ENCODE measurements at places on chromosomes 1 and 21. TPM values are rescaled to one million over a fixed set of nuclear protein-coding genes. Genes with fewer than 3 reads are reported as not detected.
A peak's percentile ranks its signal among the peaks of the same experiment; 100 is the strongest.

PTPN7 gene
- total RNA-seq: 398 TPM

MYOC gene
- not detected for total RNA-seq

BCAR3 gene
- 9.4 TPM for total RNA-seq

KRTAP15-1 gene
- total RNA-seq: not detected

DNA sequence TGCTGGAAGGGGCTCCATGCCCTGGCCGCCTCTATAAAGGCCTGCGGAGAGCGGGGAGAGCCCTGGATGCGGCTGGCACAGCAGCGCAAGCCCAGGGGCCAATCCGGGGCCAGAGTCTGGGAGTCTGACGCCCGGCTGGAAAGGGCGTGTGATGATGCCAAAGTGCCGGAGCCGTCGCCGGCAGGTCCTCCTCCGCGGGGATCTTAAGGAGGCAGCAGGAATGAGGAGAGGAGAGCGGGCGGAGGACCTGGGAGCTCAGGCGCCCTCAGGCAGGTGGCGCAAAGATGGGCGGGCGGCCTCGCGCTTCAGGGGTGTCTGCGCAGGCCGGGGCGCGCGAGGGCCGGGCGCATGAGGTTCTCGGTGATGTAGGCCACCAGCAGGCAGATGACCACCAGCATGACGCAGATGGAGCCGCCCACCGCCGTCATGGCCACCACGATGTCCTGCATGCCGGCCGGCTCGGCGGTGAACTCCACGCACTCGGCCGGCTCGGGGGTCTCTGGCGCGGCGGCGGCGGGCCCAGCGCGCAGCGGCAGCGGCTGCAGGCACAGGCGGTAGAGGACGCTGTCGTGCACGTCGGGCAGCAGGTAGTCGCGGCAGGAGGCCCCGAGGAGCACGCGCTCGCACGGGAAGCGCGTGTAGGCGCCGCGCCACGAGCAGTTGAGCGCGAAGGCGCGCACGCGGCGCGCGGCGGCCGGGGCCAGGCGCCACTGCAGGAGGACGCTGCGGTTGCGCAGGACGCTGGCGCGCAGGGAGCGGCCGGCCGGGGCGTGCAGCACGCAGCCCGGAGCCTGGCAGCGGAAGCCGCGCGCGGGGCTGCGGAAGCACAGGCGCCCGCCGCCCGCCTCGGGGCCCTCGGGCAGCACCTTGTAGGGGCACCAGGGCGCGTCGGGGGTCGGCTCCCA, 653 bp downstream of the FNDC10 start:
- peaks cover 2% of the 10 kb centered on the region for H3K4me1 ChIP-seq
- peaks cover 5% of the 10 kb centered on the region for H3K27me3 ChIP-seq
- peak overlapping the region; percentile 78 for H3K4me3 ChIP-seq
- H3K36me3 ChIP-seq: no peaks in the 10 kb centered on the region
- DNase-seq: peak; percentile 37
- no peak overlapping the region for H3K27ac ChIP-seq

- no peaks in the 10 kb centered on the region for H3K36me3 ChIP-seq
- no peak for DNase-seq
- H3K4me1 ChIP-seq: no peaks in the 10 kb centered on the region
- H3K27ac ChIP-seq: no peak overlapping the region
- H3K4me3 ChIP-seq: no peak overlapping the region
These were observed 173.2 kb upstream of the ATP1B1 start for GRCh38 chr1:168933141-168933805.

GRCh38 chr1:7993593-7994479, 32.3 kb downstream of the ERRFI1 start:
- no peak for DNase-seq
- peaks cover 6% of the 10 kb centered on the region for H3K4me1 ChIP-seq
- H3K36me3 ChIP-seq: peaks cover 23% of the 10 kb centered on the region
- H3K27ac ChIP-seq: peak overlapping the region; percentile 1

GRCh38 chr1:203158960-203159665, 16.5 kb downstream of the MYBPH start:
- H3K36me3 ChIP-seq: no peaks in the 10 kb centered on the region
- no peak overlapping the region for H3K27ac ChIP-seq
- H3K4me1 ChIP-seq: no peaks in the 10 kb centered on the region
- DNase-seq: no peak

DNA sequence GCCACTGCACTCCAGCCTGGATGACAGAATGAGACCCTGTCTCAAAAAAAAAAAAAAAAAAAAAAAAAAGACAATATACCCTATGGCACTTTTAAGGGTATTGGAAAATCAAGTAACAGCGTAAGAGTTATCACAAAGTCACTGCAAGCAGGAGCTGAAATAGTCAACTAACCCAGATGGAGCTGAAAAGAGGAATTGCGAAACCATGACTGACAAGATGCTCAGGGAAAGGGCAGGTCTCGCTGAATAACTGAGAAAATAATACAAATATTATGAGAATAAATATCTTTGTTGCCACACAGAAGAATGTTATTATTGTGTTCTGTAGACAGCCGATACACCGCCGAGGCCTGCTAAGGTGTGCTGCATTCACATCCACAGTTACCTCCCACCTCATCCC, 17.8 kb downstream of the HLCS start:
- H3K27me3 ChIP-seq: no peaks in the 10 kb centered on the region
- no peaks in the 10 kb centered on the region for H3K4me1 ChIP-seq
- H3K27ac ChIP-seq: no peak overlapping the region
- no peak for DNase-seq
